ENCODE measurements at places on chromosomes 11 and 22.

GRCh38 chr22:49527611-49528419, 299.9 kb downstream of the BRD1 start:
- no peak for DNase-seq

GRCh38 chr22:38250643-38251340, 22.0 kb downstream of the TMEM184B start:
- DNase-seq, result no peak

- DNase-seq, result no peak
Observed at GRCh38 chr11:112248201-112248600, 12.5 kb downstream of the PLET1 start.

DNA sequence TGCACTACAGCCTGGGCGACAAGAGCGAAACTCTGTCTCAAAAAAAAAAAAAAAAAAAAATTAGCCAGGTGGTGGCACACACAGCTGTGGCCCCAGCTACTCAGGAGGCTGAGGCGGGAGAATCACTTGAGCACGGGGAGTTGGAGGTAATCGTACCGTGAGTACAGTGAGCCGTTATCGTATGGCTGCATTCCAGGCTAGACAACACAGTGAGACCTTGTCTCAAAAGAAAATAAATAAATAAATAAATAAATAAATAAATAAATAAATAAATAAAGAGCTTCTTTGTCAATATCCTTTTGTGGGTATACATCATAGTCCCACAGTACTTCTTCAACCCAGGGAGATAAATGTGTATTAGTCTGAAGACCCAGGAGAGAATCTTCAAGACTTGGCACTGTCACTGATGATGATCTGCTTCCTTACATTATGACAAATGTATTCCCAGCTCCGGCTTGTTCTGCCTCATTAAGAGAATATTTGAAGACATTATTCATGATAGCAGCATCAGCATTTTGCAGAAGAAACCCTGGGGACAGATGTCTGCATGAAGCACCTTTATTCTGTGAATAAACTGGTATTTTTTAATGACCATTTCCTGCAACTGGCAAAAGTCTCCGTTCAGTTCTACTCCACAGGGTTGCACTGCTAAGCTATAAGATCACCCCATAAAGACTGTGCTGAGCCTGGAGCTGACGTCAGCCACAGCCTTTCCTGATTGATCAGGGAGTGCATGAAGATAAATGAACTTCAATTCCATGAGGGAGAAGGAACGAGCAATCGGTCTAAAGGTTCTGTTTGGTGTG, 1.6 kb upstream of the ACY3 start:
- no peak for DNase-seq

DNA sequence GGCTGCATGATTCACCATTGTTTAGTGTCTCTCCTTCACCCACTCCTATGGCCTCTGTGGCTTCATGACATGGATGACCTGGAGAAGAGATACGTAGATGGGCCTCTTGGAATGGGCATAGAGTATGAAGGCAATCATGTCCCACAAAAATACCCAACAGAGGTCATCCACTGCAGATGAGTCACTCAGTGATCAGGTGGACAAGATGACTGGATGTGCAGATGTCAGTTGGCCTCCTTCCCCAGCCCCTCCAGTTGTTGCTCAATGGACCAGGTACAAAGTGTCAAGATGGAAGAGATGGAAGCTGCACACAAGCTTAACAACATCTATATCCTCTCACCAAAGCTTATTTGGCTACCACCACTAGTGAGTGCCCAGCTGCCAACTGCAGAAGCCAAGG, 41.0 kb upstream of the CLPB start:
- DNase-seq, result no peak

All from nucleus accumbens (tissue), 56 donors.